ENCODE measurements at places on chromosomes 7 and 10.

- DNase-seq, result no peak
These were observed 71.3 kb downstream of the LANCL2 start for GRCh38 chr7:55436457-55436856.

GRCh38 chr10:74104996-74105395 lies 45.6 kb downstream of the AP3M1 start:
- no peak for DNase-seq

DNA sequence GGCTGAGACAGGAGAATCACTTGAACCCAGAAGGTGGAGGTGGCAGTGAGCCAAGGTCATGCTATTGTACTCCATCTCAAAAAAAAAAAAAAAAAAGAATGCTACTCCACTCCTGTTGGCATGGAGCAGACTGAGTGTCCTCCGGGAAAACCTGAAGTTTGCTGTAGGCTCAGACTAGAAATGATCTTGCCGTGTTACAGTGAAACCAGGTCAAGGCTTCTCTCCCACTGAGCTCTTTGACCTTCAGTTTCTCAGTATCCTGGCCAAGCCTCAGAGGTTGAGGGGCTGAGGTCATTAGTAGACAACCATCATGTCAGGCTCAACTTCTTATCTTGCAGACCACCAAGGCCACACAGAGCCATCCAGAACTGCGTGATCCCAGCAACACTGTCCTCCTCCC lies 348.6 kb upstream of the ZNF32 start:
- no peak for DNase-seq

- DNase-seq, result no peak
These were observed 11.8 kb upstream of the TNRC18 start for GRCh38 chr7:5435291-5436002.

- DNase-seq, result no peak
These were observed 26.6 kb downstream of the WNT8B start for GRCh38 chr10:100489396-100489795.

DNA sequence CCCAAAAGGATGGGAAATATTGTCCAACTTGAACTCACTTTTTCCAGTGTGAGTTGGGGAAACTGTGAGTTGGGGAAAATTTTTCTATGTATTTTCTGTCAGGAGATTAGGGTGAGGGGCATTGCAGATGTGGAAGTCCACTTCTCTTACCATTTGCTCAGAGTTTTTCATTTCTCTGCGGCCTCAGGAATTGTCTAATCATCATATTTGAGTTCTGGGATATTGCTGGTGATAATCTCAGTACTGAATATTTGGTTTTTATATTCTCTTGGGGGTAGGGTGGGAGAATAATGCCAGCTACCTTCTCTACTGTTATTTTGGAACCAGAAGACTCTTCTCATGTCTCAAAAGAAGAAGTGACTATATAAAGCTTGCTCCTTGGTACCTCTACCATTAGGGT lies 141.3 kb upstream of the SLC13A1 start:
- DNase-seq, result no peak

- no peak for DNase-seq
These were observed 4.6 kb downstream of the HOXA4 start for GRCh38 chr7:27125986-27126394.

GRCh38 chr10:43076876-43077420 lies at the start of gene RET:
RET (plus strand) TSS chr10:43077069; CDS start chr10:43077259, 190 bp downstream.
- DNase-seq, result peak; percentile 35

- DNase-seq, result no peak
These were observed 1.9 kb downstream of the WIPF3 start for GRCh38 chr7:29808075-29808801.

DNA sequence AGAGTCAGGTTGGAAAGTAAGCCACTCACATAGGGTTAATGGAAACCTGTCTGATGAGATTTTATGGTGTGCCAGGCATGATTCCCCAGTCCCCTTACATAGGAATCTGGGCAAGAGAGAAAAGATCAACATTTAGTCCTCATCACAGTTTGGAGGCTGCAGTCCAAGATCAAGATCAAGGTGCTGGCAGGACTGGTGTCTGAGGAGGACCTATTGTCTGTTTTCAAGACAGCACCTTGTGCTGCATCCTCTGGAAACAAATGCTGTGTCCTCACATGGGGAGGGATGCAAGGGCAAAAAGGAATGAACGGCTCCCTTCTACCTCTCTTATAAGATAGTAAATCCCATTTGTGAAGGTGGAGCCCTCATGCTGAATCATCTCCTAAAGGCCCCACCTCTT lies 244.8 kb upstream of the GALNT17 start:
- DNase-seq, result no peak

GRCh38 chr7:101531726-101532357 lies 97.3 kb downstream of the MYL10 start:
- no peak for DNase-seq

GRCh38 chr10:77533146-77533886 lies 104.3 kb downstream of the KCNMA1 start:
- no peak for DNase-seq

- no peak for DNase-seq
These were observed 7.8 kb upstream of the BTRC start for GRCh38 chr10:101346177-101346576.
